HFFc6 (cell line): ENCODE measurements at places on chromosomes 12 and 14.

GRCh38 chr12:122028905-122029560 is 7.3 kb downstream of the BCL7A start:
- DNase-seq: no peak

GRCh38 chr14:22152161-22152870 is 436.7 kb downstream of the DAD1 start:
- no peak for DNase-seq

GRCh38 chr14:83384253-83384652 is 1850.6 kb upstream of the SEL1L start:
- DNase-seq: no peak

GRCh38 chr12:113332688-113333417 is 2.1 kb downstream of the SLC8B1 start:
- no peak for DNase-seq

GRCh38 chr12:3658327-3659163 is 94.4 kb downstream of the CRACR2A start:
- peak; percentile 2 for DNase-seq

DNA sequence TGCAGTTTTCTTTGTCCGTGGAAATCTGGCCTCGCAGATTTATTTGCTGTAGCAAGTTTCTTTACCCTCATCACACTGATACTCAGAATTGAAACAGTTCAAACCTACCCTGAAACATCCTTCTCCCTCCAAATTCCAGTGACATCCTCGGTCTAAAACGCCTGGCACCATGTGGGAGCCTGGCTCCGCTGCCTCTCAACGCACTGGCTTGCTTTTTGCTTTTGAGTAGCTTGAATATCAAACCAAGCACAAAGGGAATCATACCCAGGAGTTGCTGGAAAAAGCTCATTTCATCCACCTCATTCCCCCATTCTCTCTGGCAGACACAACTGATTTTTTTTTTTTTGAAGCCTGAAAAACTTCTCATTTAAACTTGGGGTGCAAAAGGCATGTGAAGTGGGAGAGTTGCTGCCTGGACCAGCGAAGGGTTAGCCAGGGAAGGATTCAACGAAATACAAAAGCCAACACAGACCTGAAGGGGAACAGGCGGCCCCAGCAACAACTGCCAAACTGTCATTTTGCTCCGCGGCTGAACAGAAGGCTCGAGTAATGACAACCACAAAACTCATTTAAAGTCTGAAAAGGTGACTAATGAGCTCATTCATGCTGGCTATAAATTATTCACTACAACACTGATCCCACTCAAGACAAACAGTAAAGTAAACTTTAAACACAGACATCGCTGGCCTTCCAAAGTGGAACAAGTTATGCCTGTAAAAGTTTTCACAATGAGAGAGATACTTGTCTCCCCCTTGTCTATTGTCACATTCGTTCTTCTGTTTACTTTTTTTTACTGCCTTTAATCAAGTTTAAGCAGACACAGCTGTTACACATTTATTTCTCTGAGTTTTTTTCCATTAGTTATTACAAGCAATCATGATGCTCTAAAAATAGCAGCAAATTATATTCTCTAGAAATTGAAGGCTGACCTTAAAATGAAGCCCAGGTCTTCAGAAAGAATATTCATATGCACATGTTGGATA is 12.5 kb upstream of the FOXN3 start:
- DNase-seq: no peak

DNA sequence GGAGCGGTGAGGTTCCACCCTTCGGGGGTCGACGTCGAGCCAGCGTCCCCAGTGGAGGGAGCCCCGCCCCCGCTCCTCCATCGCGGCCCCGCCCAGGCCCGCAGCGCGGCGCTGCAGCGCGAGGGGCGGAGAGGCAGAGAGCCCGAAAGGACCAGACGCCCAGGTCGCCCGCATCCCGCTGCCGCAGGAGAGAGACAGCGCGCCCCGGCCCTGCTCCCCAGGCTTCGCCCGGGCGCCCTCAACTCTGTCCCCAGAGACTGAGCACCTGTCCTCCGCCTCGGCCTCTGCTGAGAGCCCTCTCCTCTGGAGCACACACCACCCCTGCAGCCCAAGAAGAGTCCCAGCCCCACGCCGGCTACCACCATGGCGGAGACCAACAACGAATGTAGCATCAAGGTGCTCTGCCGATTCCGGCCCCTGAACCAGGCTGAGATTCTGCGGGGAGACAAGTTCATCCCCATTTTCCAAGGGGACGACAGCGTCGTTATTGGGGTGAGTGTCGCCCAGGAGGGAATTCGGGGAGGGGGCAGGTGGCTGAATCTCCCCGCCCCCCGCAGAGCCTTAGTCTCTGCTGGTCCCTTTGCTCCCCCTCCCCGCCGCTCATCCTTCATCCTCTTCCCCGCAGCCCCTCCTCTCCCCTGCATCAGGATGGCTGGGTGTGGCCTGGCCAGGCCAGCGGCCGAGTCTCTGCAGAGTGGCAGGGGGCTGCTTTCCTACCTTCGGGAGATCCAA is at the start of gene KIF5A:
Gene KIF5A, plus strand, starts transcription at position 136 of the 732 bp plus-strand sequence. Its CDS starts 228 bp downstream, at position 364.
- DNase-seq: no peak

DNA sequence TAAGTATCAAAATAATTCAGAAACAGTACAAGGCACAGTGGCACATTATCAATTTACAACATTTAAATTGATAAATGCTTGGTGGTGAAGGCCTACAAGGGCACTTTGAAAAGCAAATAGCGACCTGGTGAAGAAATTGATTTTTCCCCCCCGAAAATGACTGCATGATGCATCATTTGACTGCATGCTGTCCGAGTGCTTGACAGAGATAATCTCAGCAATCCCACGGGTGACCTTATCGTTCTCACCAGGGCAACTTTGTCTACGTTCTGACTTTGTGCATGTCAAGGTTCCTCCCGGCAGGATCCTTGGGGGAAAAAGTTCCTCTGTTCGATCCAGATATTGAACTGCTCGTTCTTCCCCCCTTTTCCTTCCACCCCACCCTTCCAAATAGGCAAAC is 384.8 kb downstream of the EGLN3 start:
- DNase-seq: no peak

- DNase-seq: peak; percentile 53
Observed at GRCh38 chr14:69873877-69874780, 5.1 kb upstream of the SMOC1 start.

- DNase-seq: peak; percentile 82
Observed at GRCh38 chr14:65255029-65255545, 152.8 kb upstream of the MAX start.

- DNase-seq: peak; percentile 25
Observed at GRCh38 chr12:12018454-12018853, 52.3 kb upstream of the BCL2L14 start.

- no peak for DNase-seq
Observed at GRCh38 chr12:49296034-49296835, 1.3 kb downstream of the PRPH start.

- no peak for DNase-seq
Observed at GRCh38 chr12:53994009-53994263, 6.0 kb upstream of the HOXC9 start.

GRCh38 chr14:104684449-104684821 is 5.0 kb upstream of the INF2 start:
- no peak for DNase-seq

DNA sequence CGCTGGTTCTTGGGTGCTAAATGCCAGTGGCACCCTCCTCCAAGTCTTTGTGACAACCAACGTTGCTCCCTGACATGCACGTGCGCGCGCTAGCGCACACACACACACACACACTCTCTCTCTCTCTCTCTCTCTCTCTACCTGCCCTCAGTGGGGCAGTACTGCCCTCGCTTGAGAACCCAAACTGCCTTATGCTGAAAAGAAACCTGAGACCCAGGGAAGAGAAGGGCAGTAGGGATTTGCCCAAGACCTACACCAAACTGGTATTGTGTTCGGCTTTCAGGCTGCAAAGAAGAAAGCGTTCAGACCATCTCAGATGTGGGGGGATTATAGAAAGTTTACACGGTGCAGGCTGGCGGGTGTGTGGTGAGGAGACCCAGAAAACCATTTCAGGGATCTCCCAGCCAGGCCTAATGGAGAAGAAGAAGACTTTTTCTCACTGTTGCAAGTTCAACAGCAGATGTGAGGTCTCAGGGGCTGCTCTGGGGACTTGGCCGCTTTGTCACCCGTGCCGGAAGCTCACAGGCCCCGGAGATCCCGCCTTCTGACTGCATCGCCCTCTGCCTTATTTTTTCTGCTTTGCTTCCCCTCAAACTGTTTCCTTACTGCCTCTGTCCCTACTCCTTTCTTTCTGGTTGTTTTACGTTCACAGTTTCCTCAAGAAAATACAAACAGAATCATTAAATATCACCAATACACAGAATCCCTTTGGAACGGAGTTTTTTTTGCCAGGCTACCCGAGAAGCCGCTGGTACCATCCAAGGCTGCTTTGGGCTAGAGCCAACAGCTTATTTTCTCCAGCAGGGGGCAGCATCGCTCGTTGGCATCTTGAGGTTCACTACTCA is 82.4 kb downstream of the PPM1A start:
- DNase-seq: peak; percentile 10

DNA sequence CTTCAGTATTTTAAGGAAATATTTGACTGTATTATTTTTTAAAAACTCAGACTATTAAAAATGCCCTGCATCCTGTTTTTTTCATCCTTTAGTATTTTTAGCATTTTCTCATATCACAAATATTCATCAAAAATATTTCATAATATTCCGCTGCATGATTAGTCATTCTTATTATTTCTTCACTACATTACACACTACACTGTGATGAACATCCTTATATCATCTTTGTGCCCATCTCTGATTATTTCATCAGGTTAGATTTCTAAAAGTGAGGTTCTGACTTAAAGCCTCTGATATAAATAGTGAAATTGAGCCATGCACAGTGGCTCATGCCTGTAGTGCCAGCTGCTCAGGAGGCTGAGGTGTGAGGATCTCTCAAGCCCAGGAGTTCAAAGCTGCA is 8.1 kb downstream of the COCH start:
- no peak for DNase-seq

DNA sequence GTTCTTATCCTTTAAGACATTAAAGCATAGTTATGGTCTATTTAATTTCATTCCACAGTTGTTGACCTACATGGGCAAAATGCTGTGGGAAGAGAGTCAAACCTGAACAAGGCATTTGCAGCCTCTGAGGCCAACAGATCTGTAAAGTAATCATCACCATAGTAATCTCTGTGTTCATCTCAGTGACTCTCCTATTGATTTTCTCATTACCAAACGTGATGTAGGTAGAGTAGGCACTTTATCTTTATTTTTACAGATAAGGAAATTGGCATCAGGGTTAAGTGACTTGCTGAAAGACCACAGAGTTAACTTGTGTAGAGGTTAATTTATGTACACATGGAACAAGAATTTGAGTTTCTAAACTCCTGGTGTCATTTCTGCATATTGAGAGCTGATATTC is 203.0 kb downstream of the ESR2 start:
- DNase-seq: no peak

- no peak for DNase-seq
Observed at GRCh38 chr12:21456291-21456780, 18.9 kb downstream of the PYROXD1 start.

GRCh38 chr12:121708313-121709063 is 4.1 kb upstream of the TMEM120B start:
- no peak for DNase-seq

- no peak for DNase-seq
Observed at GRCh38 chr12:94987076-94987669, 16.3 kb downstream of the NDUFA12 start.

- no peak for DNase-seq
Observed at GRCh38 chr12:87827638-87828264, 201.4 kb downstream of the C12orf50 start.

GRCh38 chr12:77728018-77728417 is 102.7 kb upstream of the NAV3 start:
- no peak for DNase-seq

DNA sequence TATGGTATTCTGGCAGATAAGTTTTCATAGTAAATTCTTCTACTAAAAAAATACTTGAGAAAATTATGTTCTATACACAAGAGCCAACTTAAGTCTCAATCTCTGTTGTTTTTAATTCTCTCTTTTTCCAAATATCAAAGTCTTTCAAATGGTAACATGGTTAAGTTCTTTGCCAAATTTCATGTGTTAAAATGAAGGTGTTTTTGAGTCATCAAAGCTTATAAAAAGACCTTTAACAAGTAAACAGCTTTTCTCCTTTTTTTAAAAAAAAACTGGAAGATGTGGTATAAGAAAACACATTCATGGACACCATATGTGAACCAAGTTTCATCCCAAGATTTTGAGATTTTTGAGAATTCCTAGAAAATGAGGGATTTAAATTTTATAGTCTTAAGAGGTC is 111.3 kb downstream of the FOXG1 start:
- no peak for DNase-seq

GRCh38 chr12:14554281-14555007 is 13.2 kb downstream of the PLBD1 start:
- DNase-seq: no peak

DNA sequence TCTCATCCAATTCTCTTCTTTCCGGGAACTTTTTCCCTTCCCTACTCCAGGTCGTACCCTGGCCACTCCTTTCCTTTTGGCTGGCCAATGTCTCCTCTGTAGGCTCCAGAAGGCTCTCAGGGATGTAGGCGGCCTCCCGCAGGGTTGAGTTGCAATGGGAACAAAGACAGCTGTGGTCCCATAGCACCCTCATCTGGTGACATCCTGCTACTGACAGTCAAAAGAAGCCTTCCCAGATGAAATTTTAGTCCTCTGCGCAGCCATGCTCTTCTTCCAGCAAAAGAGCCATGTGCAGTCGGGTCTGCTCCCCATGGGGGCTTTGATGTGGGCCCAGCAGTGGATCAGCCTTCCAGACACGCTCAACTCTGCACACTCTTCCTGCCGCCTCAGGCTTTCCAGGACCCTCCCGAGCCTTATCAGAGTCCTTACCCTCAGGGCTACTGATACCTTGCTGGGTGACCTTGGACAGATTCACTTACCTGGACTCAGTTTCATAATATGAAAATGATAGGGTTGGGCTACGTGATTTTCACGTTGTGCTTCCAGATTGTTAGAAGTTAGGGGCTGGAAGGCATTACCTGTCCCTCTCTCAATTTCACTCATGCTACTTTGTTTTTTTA is 5.5 kb upstream of the CELA1 start:
- DNase-seq: peak; percentile 41

DNA sequence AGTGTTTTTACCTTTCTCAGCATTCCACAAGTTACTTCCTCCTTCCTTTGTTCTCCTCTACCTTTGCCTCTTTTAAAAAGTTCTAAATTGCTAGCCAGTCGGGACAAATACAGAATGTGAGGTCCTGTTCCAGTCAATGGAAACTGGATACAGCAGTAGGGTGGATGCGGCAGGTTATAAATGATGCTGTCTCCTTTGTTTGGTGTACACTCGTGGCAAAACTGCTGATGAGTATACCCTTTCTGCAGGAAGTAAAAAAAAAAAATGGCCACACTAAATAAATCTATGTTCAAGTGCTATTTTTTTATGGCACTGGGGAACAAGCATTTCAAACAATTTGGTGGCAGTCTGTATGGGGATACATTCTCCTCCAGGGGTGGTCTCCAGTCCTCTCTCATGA is 27.5 kb downstream of the KLRK1 start:
- no peak for DNase-seq

GRCh38 chr12:31867292-31867691 is 91.9 kb upstream of the RESF1 start:
- DNase-seq: no peak
